Kidney tubule cell (primary cell): ENCODE measurements at places on chromosomes 11 and 22.

DNA sequence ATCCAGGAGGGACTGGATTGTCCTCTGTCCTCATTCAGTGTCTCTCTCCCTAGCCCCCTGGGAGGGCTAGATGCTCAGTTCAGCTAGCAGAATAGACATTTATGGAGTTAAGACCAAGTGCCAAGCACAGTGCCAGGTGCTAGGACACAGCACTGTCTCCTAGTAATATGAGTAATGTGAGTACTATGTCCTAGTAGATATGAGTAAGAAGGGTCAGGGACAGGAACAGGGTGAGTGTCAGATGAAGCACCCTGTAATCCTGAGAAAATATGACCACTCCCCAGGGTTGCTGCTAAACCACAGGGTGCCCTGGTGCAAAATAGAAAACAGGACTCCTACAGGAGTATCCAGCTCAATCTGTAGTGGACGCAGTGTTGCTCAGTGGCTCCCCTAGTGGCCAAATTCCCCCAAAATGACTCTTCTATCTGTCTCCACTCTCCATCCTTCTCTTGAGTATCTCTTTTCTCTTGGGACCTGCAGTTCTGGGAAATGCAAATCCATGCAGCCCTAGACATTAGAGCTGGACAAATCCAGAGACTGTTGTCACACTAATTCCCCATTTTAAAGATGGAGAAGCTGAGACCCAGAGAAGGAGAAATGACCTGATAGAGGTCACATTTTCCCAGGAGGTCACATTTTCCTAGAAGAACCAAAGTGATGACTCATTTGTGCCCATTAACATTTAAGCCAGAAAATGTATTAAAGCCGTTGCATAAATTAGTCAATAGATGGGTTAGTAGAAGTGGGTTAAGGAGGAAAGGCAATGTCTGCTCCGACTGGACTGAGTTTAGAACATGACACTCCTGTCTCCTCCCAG lies 214.3 kb downstream of the NXPE2 start:
- peak; percentile 10 for DNase-seq

- DNase-seq, result no peak
Measured at GRCh38 chr22:30868663-30869385, 99.8 kb downstream of the MORC2 start.

DNA sequence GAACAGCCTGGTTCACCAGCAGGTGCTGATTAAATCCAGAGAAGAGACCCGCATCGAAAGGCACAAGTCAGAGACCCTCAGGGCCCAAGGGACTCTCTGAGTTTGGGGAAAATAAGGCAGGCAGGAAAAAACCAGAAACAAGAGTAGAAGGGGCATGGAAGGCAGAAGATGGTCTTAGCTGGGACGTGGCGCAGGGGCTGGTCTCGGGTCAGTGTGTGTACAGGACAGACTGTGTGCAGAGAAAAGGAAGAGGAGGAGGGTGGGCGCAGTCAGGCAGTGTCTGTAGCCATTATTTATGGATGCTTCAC lies 31.3 kb downstream of the PPP2R1B start:
- DNase-seq, result no peak

GRCh38 chr11:34754171-34754823 lies 133.4 kb downstream of the EHF start:
- DNase-seq, result no peak

- DNase-seq, result no peak
Measured at GRCh38 chr22:29211066-29211465, 5.4 kb downstream of the EMID1 start.
